ENCODE measurements at places on chromosomes 6 and 20.

- no peak for DNase-seq
These were observed 77.4 kb downstream of the TTLL2 start for GRCh38 chr6:167402195-167402686.

- no peak for DNase-seq
These were observed 26.3 kb upstream of the TFB1M start for GRCh38 chr6:155340464-155341129.

DNA sequence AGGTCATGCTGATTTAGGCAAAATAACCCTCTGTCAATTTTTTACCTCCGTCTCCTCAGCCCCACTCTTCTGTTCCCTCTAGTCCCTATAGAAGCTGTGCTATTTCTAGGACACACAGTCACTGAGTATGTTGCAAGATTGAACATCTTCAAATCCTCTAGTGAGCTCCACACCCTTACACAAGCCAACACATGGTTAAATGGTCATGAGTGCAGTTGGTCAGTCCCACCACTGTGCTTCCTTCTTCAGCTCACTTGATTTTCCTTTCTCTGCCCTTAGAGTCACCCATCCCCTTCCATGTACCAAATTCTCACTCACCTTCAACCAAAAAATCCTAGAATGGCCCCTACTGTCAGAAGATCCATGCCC, 48.2 kb upstream of the F13A1 start:
- DNase-seq = no peak

GRCh38 chr6:152071843-152072242, 264.4 kb downstream of the ESR1 start:
- DNase-seq = no peak

DNA sequence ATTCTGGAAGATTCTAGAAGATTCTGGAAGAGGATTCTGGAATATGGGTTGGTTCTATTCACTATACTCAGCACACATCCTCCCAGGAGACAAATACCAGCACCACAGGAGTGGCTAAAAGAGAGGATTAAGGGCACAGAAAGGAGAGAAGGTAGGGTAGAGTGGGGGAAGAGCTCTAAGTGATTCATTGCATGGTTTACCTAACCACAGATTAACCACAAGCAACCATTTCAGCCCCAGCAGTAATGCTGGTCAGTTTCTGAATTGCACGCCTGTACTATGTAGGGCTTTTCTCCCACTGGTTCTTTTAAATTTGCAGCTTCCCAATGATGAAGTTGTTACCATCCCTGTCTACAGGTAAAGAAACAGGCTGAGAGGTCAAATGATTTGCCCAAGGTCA, 192.7 kb upstream of the PMEPA1 start:
- DNase-seq = no peak

DNA sequence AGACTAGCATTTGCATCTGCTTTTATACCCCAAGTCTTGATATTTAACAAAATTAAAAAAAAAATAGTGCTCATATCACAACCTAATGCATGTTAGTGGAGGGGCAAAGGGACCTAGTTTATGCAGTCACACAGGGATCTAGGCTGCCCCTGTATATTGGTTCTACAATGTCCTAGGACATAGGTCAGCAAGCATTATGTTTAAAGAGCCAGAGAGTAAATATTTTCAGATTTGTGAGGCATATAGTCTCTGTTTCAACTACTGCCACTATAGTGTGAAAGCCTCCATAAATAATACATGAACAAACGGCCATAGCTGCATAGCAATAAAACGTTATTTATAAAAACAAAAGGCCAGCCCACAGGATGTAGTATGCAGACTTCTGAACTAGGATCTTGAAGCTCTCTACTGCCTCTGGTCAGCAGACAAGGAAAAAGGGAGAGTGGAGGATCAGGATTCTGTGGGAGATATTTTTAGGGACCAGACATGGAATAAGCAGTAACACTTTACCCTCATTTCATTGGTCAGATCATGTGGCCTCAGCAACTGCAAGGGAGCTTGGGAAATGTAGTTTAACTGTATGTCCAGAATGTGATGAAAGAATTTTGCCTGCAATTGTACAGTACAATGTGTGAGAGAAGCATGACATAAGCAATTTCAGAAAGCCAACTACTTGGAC, 414.2 kb upstream of the SPTLC3 start:
- peak; percentile 18 for DNase-seq
